CD8-positive, alpha-beta T cell (primary cell): ENCODE measurements at places on chromosomes 7 and 10.

DNA sequence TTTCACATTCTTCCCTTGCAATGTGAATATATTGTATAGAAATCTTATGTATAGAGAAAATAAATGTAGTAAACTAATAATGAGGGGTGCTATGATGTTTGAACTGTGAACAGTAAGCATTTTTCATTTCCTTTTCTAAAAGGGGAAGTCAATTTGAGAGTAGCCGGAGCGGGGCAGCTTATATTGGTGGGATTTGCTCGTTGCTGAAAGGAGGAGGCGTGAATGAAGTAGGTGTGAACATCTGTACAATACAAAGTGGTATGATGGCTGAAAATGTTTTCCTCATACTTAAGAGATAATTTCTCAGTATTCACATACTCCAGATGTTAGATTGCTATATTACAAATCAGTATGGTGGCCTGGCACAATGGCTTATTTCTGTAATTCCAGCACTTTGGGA is 87.1 kb downstream of the SRI start:
- DNase-seq: no peak

- no peak for DNase-seq
These were observed 28.1 kb downstream of the ST8SIA6 start for GRCh38 chr10:17426263-17426750.

- no peak for DNase-seq
These were observed 302.0 kb downstream of the ETV1 start for GRCh38 chr7:13687500-13687899.

DNA sequence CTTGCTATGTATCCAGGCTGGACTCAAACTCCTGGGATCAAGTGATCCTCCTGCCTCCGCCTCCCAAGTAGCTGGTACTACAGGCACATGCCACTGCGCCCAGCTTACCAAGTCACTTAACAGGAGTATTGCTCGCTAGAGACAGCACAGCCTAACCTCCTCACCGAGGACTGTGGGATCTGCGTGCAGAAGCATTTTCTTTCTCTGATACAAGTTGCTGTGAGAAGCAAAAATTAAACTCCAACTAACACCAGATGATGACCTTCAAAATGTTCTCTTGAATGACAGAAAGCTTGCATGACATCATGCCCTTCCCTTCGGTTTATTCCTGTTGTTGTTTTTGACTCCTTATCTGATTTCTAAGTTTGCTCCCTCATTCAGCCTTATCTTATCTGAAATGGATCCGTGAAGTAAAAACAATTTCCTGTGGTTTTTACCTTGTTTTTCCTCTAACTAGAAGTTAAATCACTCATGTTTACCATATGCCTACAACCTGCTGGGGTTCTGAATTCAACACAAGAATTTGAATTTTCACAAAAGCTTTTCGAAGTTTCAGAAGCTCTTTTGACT is 94.4 kb upstream of the KIF5B start:
- DNase-seq: no peak

DNA sequence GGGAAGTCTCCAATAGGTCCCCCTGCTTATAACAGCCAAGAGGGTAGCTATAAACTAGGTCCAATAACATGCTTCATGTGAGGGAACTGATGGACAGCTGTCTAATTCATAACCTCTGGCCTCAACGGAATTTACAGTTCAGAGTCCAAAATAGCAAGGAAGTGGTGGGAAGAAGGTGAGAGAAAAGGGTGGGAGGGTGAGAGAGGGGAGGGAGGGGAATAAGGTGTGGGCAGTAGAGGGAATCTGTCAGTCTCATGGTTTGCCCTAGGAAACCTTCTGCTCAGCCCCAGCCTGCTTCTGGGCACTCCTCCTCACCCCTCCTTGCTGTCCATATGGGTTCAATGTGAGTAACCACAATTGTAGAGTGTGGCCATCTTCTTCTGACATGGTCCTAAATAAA is 133.4 kb upstream of the ADO start:
- no peak for DNase-seq

DNA sequence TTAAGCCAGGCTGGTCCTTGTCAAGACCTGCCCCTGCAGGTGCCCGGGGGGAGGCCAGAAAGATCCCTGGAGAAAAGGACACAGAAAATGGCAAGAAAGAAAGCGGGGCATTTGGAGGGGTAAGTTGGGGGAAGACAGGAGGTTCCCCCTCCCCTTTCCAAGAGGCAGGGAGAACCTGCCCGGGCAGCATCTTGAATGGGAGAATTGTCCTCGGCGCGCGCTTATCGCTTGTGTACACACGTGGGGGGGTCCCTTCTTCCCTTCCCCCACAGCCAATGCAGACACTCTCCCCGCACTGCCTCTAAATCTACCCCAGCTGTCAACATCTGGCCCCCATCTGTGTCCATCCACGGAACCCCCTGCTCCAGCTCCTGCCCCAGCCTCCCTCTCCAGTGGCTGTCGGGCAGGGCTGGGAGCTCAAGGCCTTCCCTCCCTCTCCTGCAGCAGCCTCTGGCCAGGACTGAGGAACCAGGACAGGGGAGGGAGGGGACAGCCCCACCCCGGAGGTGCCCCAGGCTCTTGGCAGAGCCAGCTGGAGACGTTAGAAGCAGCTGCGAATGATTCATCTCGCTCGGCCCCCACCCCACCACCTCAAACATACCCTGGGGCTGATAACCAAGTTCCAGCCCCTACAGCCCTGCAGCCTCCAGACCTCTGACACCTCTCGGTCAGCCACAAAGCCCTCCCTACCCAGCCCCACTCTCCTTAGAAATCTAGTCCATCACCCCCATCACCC is 25.3 kb downstream of the EPHB4 start:
- DNase-seq: no peak

GRCh38 chr10:31031205-31031557 is 484 bp downstream of the ZNF438 start:
- DNase-seq: no peak

- no peak for DNase-seq
These were observed 336.8 kb downstream of the PLXNA4 start for GRCh38 chr7:132239422-132239994.

- no peak for DNase-seq
These were observed 62.8 kb downstream of the GSAP start for GRCh38 chr7:77353407-77353721.

DNA sequence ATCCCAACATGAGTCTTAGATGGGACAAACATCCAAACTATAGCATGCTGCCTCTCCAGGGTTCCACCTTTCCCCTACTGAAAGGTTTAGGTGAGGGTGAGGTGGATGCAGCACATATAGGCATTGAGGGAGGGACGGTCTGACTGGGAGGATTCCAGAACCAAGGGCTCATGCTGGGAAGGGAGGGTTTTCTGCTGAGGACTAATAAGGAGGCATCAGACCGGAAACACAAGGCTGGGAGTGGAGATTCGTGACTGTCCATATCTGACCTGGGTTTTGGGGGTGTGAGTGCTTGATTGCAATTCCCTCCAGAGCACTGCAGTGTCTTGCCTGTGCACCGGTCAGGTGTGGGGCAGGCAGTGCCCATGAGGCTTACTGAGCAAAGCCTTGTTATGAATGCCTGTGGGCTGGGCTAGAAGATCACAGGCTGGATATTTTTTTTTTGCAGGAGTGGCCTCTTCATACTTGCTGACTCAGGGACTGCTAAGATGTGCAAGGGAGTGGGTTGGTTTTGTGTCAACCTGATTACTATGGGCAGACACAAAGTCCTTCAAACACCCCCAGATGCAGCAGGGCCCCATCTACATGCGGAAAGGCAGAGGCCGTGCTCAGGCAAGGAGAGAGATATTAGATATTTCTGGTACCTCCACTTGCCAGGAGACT is 26.7 kb downstream of the DMBT1 start:
- no peak for DNase-seq

- no peak for DNase-seq
These were observed 426.9 kb downstream of the LRMDA start for GRCh38 chr10:75858339-75858738.

DNA sequence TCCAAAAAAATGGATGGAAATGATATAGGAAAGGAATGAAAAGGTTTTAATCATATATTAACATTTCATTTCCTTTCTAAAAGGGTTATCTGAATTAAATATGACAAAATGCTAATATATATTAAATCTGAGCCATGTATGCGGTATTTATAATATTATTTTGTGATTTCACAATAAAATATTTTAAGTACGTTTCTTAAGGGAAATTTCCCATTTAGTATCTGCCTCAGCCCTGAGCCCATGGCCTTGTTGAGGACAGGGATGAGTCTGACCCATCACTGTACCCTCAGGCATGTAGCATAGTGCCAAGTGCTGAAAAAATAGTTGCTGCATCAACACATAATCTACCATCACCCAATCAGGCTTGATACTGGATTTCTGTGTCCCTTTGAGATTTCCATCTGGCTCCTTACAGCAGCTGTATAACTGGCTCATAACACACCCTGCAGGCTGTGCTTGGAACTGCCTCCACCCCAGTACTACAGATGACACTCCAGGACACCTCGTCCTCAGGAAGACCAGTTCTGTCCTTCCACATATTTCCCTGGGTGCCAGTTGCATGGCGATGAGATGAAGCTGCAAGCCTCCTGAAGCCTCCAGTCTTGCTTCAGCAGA is 59.4 kb upstream of the ASAH2 start:
- DNase-seq: no peak

GRCh38 chr7:46960970-46961369 is 620.9 kb downstream of the TNS3 start:
- DNase-seq: no peak

DNA sequence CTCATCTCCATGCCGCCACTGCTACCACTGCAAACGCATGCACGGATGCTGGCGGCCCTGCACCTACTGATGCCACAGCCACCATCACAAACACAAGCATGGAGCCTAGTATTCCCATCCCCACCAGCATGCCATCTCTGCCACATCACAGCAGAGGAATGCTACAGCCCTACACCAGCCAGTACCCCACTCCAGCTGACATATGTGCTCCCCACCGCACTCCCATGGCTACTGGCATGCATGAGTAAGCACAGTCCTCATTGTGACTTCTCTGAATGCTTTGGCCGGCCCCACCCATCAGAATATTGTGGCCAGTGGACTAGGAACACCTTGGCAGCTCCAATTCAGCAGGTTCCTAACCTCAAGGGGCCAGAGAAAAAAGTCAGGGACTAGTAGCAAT is 705.5 kb downstream of the POM121L12 start:
- no peak for DNase-seq
